Astrocyte of the spinal cord (primary cell): ENCODE measurements at places on chromosomes 1 and 21.

DNA sequence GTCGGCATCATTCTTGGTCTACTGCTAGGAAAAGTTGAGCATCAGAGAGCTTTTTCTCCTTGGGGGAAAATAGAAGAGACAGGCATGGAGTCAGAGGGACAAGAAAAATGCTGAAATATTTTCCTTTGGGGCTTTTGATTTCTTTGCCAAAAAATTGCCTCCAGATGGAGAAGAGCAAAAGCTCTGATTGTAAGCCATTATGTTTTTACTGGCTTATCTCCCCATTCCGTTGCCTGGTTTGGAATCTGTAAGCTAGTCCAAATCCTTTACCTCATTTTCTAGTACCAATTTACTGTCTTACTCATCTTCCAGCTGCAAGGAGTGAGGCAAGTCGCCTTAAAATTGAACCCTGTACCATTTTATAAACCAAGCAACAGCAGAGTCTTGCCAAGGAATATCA lies 23.3 kb upstream of the NBL1 start:
- no peak for DNase-seq

- DNase-seq = peak; percentile 89
Measured at GRCh38 chr21:37145635-37146111, 72.6 kb downstream of the TTC3 start.

- no peak for DNase-seq
Measured at GRCh38 chr1:47708658-47709018, 270.8 kb downstream of the FOXD2 start.

DNA sequence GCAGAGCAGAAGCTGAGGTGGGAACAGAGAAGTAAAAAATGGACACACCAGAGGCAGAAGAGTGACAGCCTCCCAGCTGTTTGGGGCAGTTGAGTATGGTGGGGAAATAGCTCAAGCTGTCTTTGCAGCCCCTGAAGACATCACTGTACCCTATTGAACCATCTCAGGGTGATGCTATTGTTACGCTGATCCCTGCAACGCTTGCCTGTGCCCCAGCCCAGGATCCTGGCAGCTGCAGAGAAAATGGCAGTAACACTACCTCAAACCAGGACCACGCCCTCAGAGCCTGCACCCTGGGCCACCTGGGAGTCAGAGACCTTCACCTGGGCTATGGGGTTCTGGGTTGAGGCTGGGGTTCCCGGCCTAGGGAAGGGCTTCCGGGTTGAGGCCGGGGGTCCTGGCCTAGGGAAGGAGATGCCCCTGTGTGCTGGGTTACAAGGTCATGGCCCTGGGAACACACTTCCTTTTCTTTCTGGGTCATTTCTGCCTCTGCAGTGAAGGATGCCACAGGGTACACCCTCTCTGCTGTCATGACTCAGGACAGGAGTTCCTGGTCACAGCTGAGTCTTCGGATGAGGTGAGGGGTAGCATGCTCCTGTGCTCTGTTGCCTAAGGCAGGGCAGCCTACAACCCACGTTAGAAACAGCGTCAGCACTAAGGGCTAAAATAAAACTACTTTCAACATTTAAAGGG lies 11.6 kb downstream of the BSND start:
- DNase-seq = no peak
